A549 (cell line): ENCODE measurements at places on chromosomes 7 and 10. TPM values are rescaled to one million over a fixed set of nuclear protein-coding genes. Genes with fewer than 3 reads are reported as not detected.

DNA sequence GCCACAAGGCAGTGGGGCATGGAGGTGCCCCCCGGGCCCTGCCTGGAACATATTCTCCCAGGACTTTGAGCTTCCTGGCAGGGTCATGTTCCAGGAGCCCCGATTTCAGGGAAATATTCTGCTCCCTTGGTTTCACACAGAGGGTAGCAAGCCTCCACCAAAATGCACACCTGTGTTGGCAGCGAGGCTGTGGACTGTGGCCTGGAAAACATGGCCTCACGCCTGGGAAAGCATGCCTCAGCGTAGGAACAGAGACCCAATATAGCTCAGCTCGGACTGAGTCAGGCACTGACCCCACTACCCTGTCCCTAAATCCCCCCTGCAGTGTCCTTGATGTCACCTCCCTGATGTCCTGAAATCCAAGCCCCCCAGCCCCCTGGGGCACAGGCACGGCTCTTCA lies 92.0 kb downstream of the KCNMA1 start:
- DNase-seq = no peak

ADRB1 gene
- polyA plus RNA-seq = 0.62 to 0.75 TPM (median 0.66 TPM) in 3 replicates

- DNase-seq = no peak
Observed at GRCh38 chr10:91610919-91611318, 22.0 kb downstream of the PPP1R3C start.

DNA sequence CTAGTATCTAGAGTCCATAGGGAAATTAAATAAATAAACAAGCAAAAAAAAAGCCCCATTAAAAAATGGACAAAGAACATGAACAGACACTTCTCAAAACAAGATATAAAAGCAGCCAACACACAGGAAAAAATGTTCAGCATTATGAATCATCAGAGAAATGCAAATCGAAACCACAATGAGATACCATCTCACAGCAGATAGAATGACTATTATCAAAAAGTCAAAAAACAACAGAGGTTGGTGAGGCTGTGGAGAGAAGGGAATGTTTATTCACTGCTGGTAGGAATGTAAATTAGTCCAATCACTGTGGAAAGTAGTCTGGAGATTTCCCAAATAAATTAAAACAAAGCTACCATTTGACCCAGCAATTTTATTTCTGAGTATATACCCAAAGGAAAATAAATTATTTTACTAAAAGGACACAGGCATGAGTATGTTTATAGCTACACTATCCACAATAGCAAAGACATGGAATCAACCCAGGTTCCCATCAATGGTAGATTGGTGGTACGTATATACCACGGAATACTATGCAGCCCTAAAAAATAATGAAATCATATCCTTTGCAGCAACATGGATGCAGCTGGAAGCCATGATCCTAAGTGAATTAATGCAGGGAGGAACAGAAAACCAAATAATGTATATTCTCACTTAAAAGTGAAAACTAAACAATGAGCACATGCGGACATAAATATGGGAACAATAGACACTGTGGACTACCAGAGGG lies 366.5 kb upstream of the SEMA3C start:
- DNase-seq = no peak

GRCh38 chr7:47370461-47371042 lies 211.4 kb downstream of the TNS3 start:
- DNase-seq = no peak
